Caco-2 (cell line): ENCODE measurements at places on chromosomes 6 and 20. TPM values are rescaled to one million over a fixed set of nuclear protein-coding genes. Genes with fewer than 3 reads are reported as not detected.

Gene PCMT1
- total RNA-seq = 118 and 119 TPM in 2 replicates

Gene GSTA1
- 7.7 and 11.2 TPM in 2 replicates for total RNA-seq

Gene ABRACL
- total RNA-seq = 90.3 and 90.8 TPM in 2 replicates

Gene XKR7
- total RNA-seq = not detected in 2 replicates

Gene PDYN
- not detected in 2 replicates for total RNA-seq

Gene KIF13A
- total RNA-seq = 13.8 and 14.0 TPM in 2 replicates

Gene FAM110A
- total RNA-seq = 13.8 and 18.4 TPM in 2 replicates

Gene GABRR2
- 0.29 TPM in 1 of 2 replicates, not detected in the other for total RNA-seq

Gene POM121L2
- not detected in 2 replicates for total RNA-seq

Gene PHACTR3
- total RNA-seq = 0.11 TPM in 1 of 2 replicates, not detected in the other

Gene LY6G6C
- 0.88 and 1.3 TPM in 2 replicates for total RNA-seq

Gene VSX1
- total RNA-seq = not detected in 2 replicates

Gene ACTL10
- 3.4 and 4.5 TPM in 2 replicates for total RNA-seq

Gene IER3
- total RNA-seq = 13.0 and 17.4 TPM in 2 replicates

Gene ERVFRD-1
- total RNA-seq = 0.29 and 0.58 TPM in 2 replicates

Gene HEY2
- total RNA-seq = 0.12 TPM in 1 of 2 replicates, not detected in the other

Gene FAM162B
- not detected in 2 replicates for total RNA-seq

Gene RPS6KA2
- total RNA-seq = 5.5 and 5.6 TPM in 2 replicates
